Inflammatory macrophage treated with lipopolysaccharide for 4 hours (primary cell): ENCODE measurements at places on chromosomes 1 and 21.

GRCh38 chr1:48597663-48598062 lies 125.7 kb upstream of the SPATA6 start:
- DNase-seq = no peak

DNA sequence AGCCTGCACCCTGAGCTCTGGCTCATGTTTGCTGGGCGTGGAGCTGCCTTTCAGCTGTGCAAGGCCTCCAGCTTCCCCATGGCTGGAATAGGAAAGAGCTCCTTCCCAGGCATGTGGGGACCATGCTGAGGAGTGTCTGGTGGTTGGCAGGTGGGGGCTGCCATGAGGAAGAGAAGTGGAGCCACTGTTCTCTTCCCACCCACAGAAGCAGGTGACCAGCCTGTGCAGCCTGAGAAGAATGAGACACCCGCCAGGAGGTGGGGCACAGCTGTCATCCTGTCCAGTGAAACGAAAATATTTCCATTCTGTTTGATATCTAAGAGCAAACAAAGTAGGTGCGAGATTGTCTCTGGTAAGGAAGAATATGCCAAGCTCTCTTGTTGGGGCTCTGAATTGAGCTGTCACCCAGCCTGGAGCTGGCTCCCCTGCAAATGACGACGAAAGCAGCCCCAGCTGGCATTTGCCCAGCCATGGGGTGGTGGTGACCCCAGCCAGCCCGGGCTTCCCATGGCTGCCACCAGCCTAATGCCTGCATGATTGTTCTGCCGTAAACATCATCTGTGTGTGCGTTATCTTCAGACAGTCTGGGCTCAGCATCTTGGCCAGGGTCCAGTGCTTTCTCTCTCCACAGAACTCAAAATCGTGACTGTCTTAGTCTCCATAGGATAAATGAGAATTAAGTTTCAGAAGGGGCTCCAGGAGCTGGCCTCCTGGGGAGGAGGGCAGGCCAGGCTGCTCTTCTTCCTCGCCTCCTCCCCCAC lies 429.8 kb upstream of the VAMP3 start:
- no peak for DNase-seq

DNA sequence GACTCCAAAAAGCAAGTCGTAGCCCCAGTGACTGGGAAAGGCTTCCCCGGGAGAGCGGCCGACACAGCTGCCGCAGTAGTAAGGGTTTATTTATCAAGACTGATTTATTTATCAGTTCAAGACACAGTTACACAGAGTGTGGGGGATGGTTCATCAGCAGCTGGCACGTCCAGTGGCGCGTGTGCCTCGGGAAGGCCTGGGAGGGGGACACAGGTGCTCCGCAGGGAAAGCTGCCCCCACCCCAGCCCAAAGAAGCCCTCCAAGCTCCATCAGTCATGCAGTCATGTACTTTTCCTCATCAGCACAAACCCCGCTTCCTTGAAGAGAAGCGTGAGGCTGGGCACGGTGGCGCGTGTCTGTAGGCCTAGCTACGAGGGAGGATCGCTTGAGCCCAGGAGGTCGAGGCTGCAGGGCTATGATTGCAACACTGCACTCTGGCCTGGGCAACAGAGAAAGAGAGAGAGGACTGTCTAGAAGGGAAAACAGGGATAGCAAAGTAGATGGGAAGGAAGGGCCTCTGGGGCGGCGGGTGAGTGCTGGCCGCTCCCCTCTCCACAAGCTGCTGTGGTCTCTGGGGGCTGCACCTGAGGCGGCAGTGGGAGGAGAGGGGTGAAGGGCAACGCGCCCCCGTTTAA lies 53.2 kb downstream of the PRKCZ start:
- no peak for DNase-seq

GRCh38 chr1:209667708-209668107 lies 7.5 kb upstream of the G0S2 start:
- peak; percentile 84 for DNase-seq

DNA sequence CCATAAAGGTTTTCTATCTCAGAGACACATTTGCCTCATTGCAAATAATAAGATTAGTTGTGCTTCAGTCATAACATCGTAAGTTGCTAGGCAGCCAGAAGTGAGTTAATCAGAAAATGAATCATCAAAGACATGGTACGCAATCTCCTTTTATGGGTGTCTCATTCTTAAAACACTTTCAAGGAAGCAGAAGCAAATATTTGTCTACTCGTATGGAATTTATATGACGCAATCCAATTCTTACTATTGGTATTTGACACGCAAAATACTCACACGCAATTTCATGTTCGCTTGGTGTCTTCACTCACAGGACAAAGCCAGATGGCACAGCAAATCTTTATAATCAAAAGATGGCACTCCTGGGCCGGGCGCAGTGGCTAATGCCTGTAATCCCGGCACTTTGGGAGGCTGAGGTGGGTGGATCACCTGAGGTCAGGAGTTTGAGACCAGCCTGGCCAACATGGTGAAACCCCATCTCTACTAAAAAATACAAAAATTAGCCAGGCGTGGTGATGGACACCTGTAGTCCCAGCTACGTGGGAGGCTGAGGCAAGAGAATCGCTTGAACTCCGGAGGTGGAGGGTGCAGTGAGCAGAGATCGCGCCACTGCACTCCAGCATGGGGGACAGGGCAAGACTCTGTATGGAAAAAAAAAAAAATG lies 56.4 kb downstream of the HLCS start:
- peak; percentile 82 for DNase-seq
